ENCODE measurements at places on chromosomes 5 and 9. TPM values are rescaled to one million over a fixed set of nuclear protein-coding genes. Genes with fewer than 3 reads are reported as not detected.

The SOX30 gene
- total RNA-seq = 0.16 TPM

The ANKRD18B gene
- total RNA-seq = 3.3 TPM

The NPR3 gene
- 23.7 TPM for total RNA-seq

The SLC4A9 gene
- total RNA-seq = not detected

The GRIN3A gene
- total RNA-seq = 7.5 TPM

The PGM5 gene
- total RNA-seq = 61.8 TPM

The PCDHGA6 gene
- total RNA-seq = 13.2 TPM

The FAM151B gene
- total RNA-seq = 12.6 TPM

The ZNF454 gene
- total RNA-seq = 21.7 TPM

Data from camera-type eye (tissue), 1 donor.